ENCODE measurements at places on chromosomes 3 and 15. TPM values are rescaled to one million over a fixed set of nuclear protein-coding genes. Genes with fewer than 3 reads are reported as not detected.

The TEX55 gene
- total RNA-seq = not detected

GRCh38 chr15:29110176-29110575 is 159.4 kb downstream of the NSMCE3 start:
- no peaks in the 10 kb centered on the region for H3K27me3 ChIP-seq
- H3K27ac ChIP-seq = no peak overlapping the region
- H3K4me3 ChIP-seq = no peak overlapping the region
- peaks cover 11% of the 10 kb centered on the region for H3K4me1 ChIP-seq
- no peak for DNase-seq

GRCh38 chr3:152977366-152977765 is 142.4 kb downstream of the P2RY1 start:
- no peaks in the 10 kb centered on the region for H3K27me3 ChIP-seq
- no peak for DNase-seq
- H3K4me3 ChIP-seq = no peak overlapping the region
- H3K4me1 ChIP-seq = no peaks in the 10 kb centered on the region
- no peaks in the 10 kb centered on the region for H3K36me3 ChIP-seq

- H3K36me3 ChIP-seq = peaks cover 43% of the 10 kb centered on the region
- H3K27ac ChIP-seq = no peak overlapping the region
- H3K4me1 ChIP-seq = peaks cover 4% of the 10 kb centered on the region
- no peak overlapping the region for H3K4me3 ChIP-seq
Measured at GRCh38 chr3:133821767-133822638, 16.4 kb downstream of the SRPRB start.

- peak; percentile 20 for DNase-seq
- H3K36me3 ChIP-seq = peaks cover 15% of the 10 kb centered on the region
- no peak overlapping the region for H3K4me3 ChIP-seq
- H3K27ac ChIP-seq = peak overlapping the region; percentile 51
- peaks cover 17% of the 10 kb centered on the region for H3K4me1 ChIP-seq
Measured at GRCh38 chr3:5195605-5196004, 8.1 kb downstream of the EDEM1 start.
